ENCODE measurements at places on chromosomes 12 and 14.
A peak's percentile ranks its signal among the peaks of the same experiment; 100 is the strongest.

DNA sequence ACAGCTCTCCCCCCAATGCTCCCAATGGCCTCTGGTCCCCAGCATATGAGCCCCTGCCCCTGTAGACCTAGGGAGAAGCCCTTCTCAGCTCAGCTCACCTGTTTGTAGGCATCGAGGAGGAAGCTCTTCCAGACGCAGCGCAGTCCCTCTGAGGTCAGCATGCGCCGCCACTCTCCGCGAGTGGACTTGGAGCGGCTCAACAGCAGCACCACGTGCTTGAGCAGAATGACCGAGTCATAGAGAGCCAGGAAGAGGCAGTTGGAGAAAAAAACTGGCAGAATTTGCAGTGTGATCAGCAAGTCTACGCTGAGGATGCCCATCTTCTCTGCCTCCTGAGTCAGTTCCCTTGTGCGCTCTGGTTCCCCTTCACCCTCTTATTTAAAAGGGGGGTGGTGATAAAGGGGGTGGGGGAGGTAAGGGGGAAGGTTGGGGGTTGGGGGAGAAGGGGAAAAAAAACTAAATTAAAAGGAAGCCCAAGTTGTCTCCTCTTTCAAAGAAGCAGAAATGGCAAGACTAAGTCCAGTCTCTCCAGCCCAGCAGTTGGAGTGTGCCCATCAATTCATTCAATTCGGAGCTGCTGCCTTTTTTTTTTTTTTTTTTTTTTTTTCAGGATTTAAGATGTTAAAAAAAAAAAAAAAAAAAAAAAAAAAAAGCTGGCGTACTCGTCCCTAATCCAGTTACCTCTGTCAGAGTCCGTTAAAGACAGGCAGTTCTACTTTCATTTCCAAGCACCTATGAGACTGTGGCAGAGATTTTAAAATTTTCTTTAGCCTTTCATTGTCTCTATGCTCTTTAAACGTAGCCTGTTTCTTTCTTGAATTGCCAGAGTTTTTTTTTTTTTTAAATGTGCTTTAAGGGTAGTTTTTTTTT lies at the start of gene DIO2:
TSS of gene DIO2 (minus strand) at position 352 of the 870 bp plus-strand sequence. CDS start at position 320, 32 bp downstream.
- peak; percentile 73 for DNase-seq

- DNase-seq, result no peak
These were observed 444.7 kb upstream of the FBXO33 start for GRCh38 chr14:39876916-39877315.

GRCh38 chr12:4960030-4960429 lies 50.3 kb downstream of the KCNA1 start:
- DNase-seq, result no peak

DNA sequence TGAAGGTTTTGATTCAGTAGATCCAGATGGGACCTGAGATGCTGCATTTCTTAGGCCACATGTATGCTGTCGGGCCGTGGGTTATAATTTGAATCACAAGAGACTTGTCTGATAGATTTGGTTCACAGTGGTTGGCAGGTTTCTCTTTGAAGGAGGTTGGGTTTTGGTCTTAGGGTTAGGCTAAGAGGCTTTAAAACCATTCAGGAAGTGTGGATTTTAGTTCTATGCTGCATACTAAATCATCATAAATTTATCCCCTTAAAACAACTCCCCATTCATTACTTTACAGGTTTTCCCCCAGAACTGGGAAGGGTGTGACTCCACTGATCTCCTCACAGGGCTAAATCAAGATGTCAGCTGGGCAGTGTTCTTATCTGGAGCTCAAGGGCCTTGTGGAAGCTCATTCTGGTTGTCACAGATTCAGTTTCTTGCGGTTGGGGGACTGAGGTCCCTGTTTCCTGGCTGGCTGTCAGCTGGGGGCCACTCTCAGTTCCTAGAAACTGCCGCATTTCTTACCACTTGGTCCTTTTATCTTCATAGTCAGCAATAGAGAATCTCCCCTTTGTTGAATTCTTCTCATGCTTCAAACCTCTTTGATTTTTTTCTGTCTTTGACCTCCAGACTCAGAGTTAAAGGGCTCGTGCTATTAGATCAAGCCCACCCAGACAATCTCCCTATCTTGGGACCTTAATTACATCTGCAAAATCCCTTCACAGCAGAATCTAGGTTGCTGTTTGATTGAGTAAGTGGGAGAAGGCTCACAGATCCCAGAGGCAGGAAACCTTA lies 20.6 kb upstream of the PCNX1 start:
- peak; percentile 42 for DNase-seq

DNA sequence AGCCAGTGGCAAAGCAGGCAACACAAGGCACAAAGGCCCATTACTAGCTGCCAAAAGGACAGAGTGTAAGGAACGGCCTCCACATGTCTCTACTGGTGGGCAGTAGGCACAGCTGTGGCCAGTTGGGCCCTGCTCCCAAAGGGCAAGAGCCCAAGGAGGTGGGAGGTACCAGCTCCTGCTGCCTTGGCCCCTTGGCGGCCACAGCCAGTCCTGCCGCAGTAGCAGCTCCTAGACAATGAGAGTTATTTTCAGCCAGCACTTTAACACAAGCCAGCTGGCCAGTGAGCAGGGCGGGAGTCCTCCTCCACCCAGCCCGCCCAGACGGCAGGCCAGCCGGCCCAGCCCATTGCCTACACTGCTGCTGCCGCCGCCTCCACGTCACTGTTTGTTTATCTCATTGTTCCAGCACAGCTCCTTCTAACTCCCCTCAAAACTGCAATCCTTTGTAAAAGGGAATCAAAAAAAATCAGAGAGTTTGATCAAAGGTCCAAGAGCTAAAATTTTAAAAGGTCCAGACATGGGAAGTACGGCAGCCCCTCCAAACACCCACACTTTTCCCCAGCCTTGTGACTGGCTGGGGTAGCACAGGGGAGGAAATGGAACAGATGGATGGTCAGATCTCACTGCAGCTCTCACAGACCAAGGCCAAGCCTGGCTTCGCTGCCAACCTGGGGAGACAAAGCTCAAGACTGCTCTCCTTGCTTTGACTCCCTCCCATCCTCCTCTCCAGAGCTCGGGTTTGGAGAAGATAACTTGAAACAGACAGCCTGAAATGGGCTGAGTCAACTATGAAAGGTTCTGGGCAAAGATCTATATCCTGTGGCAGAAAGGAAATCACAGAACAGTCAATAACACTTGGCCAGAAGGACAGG lies 33.5 kb downstream of the FMNL3 start:
- DNase-seq, result peak; percentile 99

GRCh38 chr14:71344506-71344905 lies 437.2 kb downstream of the PCNX1 start:
- DNase-seq, result no peak

DNA sequence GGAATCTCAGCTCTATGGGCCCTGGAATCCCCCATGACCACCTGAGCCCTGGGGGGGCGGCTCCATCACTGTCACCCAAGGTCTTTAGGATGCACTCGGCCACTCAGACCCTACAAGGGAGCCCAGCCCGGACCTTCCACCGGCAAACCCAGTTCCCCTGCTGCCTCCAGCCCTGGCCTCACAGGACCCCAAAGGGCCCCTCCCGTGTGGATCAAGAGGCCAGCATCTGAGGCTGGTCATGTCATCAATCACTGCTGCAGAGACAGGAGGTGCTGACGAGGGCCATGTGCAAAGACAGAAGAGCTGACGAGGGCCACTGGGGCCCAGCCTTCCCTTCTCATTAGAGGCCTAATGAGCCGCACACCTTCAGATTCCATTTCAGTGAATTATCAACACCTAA lies 39.0 kb upstream of the SFSWAP start:
- no peak for DNase-seq

DNA sequence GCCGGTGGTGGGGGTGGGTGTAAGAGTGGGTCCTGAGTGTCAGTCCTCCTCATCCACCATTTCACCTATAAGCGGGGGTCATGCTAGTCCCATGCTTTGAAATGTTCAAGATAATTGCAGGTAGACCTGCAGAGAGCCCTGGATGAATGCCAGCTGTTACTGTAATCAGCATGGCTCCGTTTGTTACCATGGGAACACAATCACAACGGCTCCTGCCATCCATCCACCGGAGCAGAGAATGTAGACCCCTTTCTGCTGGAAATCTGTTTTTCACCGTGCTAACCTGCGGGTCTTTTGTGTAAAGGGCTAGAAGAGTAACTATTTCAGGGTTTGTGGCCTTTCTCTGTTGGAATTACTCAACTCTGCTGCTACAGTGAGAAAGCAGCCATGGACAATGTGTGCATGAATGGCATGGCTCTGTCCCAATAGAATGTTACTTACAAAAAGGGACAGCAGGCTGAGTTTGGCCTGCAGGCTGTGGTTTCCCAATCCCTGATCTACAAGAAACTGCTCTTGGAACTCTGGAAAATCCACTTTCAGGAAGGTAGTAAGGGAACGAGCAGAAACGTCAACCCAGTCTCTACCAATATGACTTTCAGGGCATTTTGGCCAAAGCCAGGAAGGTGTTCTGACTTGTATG lies 36.1 kb downstream of the KCTD10 start:
- no peak for DNase-seq

DNA sequence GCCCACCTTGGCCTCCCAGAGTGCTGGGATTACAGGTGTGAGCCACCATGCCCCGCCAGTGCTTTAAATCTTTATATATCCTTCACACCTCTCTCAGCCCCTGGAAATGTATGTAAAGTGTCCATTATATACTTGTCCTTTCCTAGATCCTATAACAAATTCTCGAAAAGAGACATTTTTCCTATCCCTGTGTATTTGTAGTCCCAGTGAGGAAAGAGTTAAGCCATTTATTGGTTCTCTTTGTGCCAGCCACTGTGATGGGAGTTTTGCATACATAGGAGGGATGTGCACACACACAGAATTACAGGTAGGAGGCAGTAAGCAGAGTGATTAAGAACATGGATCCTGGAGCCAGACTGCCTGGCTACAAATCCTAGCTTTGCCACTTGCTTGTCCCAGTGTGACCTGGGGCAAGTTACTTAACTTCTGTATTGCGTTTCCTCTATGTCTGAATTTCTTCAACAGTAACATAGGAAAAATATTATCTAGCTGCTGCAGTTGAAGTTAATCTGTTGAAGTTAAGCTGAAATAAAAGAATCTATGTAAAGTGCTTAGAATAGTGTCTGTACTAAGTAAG lies 2.1 kb upstream of the RABGGTA start:
- no peak for DNase-seq

DNA sequence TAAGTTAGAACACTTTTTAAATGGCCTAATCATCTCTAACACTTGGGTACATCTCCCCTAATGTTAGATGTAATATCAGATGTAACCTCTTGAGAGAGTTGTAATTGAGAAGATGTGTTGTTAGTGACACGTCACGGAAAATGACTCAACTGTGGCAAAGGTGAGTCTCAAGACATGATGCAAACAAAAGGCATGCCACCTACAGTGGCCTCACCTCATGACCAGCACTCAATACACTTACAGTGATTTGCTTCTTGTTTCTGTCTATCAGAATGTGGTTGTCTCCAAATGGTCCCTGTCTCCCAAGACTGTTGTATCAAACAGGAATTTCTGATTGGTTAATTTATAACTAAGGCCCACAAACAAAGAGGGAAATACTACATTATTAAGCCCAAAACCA lies 91.2 kb downstream of the SLC25A21 start:
- no peak for DNase-seq

GRCh38 chr12:51386351-51386750 lies 4.9 kb downstream of the GALNT6 start:
- no peak for DNase-seq

DNA sequence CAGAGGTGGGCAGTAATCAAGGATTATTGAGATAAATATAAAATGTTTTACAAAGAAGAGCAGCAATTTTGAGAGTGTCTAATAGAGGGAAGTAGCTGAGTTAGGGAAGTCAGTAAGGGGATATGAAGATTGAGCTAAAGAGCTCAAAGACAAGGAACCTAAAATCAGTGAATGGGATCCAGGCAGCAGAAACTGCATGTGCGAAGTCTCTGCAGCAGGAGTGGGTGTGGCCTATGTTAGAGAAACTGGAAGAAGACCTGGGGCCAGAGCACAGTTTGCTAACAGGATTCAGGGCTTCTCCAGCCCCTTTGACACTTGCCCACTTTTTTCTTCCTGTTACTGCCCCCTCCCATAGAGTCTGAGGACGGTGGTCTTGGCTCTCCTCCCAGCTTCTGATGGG lies 36.3 kb upstream of the PLXNC1 start:
- peak; percentile 37 for DNase-seq

DNA sequence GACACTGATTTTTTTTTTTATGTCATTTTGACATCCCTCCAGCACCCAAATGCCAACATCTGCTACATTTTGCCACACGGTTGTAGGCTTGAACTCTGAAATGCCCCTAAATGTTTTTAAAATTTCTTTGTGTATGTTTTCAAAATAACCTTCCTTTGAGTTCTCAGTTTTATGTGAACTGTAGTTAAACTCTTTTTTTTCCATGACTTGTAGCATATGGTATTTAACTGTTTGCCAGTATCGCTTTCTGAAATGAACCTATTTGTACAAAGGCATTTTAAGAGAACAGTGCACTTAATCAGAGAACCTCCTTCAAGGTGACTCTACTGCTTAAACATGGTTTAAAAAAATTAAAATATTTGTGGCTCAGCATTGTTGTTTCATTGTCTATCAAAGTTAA lies 61.5 kb downstream of the PDE3A start:
- DNase-seq, result no peak

DNA sequence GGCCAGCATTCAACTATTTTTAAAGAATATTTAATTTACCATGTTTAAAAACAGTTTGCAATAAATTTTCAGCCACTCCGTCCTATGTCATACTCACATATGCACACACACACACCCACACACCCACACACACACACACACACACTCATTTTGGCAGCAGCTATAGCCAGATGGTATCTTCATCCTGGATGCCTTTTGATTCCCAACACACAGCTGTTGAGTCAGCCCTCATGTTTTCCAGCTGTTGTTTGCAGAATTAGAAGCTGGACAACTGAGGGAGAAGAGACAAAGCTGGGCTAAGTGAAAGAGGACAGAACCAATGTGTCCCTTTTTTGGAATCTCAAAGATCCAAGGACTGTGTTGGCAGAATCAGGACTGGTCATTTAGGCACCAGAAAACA lies 80.0 kb upstream of the EGLN3 start:
- peak; percentile 73 for DNase-seq

DNA sequence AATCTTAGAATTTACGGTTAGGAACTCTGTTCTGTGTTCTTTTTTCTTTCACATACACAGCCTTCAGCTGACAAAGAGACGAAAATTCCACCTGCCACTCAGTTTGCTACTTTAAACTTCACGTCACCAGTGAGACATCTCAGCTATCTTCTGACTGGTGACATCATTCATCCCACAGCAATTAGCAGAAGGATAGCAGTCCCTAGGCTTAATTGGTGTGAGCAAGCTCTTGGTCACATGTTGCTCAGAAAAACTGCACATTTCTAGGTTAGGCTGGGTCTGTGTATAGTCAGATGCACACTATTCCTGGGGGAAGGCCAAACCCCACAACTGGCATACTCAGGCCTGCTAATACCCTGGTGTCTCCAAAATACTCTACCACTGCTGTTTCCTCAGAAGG lies 23.9 kb downstream of the SLC7A7 start:
- DNase-seq, result no peak

DNA sequence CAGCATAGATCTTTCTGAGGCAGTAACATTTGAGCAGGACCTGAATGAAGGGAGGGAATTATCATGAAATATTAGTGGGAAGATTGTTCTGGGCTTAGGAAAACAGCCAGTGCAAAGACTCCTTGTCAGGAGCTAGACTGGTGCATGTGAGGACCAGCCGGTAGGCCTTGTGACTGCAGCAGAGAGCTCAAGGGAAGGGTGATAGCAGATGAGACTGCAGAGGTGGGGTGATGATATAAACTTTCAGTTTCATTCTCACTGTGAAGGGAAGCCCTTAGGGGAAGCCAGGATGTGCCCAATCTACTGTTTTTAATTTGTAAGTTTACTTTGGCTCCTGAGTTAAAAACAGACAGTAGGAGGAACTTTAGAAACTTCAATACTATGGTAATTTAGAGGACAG lies 12.4 kb downstream of the IL22 start:
- no peak for DNase-seq

Measured in globus pallidus (tissue), 1 donor.